Amniotic epithelial cell (primary cell): ENCODE measurements at places on chromosomes 5 and 9.

DNA sequence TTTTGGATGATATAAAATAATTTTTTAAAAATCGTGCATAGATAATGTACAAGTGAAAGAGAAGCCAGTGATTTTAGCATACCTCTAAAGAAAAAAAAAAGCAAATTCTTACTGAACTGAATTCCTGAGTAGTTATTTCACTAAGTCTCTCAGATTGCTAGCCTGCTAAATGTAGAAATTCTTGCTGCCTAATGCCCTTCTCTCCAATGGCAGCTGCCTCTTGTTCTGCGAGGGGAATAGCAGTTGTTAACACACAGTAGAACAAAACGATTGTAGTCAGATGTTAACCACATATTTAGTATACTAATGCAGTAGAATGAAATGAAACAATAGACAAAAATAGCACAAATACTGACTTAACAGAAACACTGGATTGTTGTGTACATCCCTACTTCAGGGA lies 26.8 kb downstream of the SMAD5 start:
- peak; percentile 62 for DNase-seq

GRCh38 chr9:134059661-134060395 lies 8.0 kb downstream of the BRD3 start:
- DNase-seq = peak; percentile 44

DNA sequence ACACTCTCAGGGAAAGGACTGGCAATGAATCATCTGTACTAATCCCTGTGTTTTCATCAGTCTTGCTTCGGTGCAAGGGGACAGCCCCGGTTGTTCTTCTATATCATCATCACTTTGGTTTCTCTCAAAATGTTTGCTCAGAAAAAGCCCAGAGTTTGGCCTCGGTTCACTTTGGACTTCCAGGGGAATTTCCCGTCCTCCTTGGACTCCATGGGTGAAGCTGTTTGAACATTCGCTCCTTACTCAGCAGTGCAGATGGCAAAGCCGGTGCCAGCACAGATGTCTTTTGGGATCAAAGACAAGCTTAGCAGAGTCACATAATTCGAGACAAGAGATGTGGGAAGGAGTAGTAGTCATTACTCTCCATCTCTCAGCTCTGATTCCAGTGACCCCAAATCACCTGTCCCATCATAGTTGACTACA lies 69.8 kb upstream of the TNFSF8 start:
- peak; percentile 43 for DNase-seq

DNA sequence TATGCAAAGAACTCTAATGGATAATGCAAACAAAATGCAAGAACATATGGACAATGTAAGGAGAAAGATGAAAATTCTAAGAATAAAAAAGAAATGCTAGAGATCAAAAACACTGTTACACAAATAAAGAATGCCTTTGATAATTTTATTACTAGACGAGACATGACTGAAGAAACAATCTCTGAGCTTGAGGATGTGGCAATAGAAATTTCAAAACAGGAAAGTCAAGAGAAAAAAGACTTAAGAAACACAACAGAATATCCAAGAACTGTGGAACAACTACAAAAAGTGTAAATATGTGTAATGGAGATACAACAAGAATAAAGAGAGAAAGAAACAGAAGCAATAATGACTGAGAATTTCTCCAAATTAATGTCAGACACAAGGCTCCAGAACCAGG lies 140.5 kb upstream of the ACOT12 start:
- peak; percentile 84 for DNase-seq

- peak; percentile 47 for DNase-seq
These were observed 637.7 kb downstream of the SEMA5A start for GRCh38 chr5:8908055-8908683.

- no peak for DNase-seq
These were observed 143.7 kb downstream of the SCAMP1 start for GRCh38 chr5:78503958-78504653.

GRCh38 chr5:27316271-27316650 lies 277.9 kb upstream of the CDH9 start:
- DNase-seq = peak; percentile 89

- DNase-seq = no peak
These were observed 578.4 kb downstream of the SLCO4C1 start for GRCh38 chr5:101717721-101718120.

DNA sequence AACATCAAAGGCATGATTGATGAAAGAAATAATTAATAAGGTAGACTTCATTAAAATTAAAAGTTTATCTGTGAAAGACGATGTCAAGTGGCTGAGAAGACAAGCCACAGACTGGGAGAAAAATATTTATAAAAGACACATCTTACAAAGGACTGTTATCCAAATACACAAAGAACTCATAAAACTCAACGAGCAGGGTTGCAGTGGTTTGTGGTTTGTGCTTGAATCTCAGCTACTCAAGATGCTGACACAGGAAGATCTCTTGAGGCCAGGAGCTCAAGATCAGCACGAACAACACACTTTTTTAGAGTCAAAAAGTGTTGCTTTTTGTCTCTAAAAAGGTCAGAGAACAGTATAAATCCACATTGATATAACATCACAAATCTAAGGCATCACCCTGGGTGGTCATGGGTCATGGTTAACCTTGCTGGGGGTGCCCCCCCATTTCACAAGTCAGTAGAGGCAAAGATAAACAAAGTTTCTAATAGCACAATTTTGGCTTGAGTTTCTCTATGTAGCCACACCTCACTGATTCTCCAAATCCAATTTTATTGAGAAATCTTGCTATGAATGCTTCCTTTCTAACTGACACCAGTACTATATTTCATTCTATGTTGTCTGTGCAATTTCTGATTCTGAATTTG lies 342.9 kb upstream of the RPS23 start:
- DNase-seq = peak; percentile 35

GRCh38 chr9:35611230-35611797 lies 6.3 kb downstream of the TESK1 start:
- DNase-seq = peak; percentile 50

DNA sequence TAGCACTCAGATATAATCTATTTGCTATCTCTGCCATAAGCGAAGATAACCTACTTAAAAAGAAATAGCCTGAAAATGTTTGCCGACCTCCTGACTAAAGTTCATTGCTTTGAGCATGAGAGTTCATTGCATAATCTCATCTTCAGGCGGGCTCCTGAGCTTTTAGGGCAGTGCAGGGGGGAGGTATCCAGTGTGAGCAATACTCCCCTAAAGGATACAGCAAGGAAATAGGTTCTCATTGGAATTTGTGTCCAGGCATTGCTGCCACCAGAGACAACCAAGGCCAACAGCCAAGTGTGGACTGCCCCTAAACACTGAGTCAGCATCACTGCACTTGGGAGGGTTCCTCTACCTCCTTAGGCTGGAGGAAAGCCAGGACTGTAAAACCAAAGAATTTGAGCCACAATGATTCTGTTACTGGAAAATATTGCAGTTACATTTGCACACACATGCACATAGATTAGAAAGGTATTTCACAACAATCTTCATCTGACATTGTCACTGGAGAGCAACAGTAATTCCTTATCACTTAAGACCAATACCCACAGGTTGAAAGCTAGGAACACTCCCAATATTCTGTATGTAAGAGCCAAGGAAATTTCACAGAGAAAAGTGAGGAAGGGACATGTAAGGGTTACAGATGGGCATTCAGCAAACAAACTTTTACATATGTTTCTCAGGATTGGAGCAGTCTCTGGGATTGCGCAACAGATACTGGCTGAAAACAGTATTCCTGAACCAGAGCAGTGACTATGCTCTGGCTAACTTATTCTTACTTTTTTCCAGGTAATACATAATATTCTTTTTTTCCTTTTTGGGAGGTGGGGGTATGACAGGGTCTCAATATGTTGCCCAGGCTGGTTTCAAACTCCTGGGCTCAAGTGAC lies 98.6 kb upstream of the TLE1 start:
- peak; percentile 94 for DNase-seq

DNA sequence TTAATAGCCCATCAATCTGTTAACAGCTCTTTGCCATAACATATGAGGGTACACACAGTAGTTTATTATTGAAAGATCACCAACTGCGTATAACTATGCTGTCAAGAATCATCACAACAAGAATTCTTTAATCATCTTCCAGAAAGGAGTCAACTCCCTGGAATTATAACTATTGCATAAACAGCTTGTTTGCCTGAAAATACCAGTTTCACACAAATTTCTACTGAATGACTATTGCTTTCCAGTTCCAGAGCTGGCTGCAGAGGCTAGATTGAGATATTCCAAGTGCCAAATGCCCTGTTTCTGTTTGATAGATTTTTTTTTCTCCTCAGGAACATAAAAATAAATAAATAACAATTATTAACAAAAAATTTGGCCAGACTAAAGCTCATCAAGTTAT lies 444.7 kb downstream of the TLE1 start:
- peak; percentile 66 for DNase-seq

DNA sequence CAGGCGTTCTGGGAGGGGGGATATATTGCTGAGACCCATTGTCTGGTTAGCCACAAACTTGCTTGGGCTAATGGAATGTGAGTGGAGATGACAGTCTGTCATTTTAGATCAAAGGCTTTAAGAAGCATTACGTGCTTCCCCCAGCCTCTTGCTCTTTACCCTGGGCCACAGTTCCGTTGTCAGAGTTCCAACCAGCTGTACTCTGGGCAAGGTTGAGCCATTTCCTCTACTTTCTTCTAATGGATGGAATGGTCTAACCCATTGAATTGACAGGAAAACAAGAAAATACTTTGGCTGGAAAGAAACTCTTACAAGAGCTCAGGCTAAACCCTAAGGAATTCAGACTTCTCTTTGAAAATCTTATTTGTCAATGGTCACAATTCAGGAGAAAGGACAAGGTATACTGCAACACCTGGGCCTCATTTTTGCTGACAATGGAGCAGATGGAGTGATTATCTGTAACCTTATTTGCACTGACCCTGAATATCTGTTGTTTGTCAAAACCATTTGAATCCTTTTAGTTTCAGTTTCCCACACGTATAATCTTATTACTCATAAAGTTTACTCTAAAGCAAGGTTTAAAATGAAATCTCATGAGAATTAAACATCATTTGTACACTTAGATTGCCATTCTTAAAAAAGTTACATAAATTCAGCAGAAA lies 231.4 kb downstream of the PDE4D start:
- no peak for DNase-seq

- peak; percentile 13 for DNase-seq
These were observed 216.8 kb upstream of the OTULINL start for GRCh38 chr5:14364576-14365472.

- no peak for DNase-seq
These were observed 299.2 kb downstream of the EDIL3 start for GRCh38 chr5:84085387-84086041.

DNA sequence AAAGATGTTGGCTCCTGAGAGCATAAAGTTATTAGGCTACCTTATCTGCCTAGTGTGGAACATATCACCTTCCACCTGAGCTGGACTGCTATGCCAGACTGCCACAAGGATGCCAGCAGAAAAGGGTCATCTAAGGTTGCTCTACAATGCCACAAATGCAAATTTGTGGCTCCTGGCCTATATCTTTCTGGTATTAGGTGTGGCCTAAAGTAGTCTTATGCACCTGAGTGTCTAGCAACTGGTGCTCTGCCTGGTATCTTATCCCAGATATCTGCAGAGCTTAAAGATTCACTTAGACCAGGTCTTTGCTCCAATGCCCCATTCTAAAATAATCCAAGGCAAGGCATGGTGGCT lies 34.7 kb downstream of the DTWD2 start:
- DNase-seq = no peak

- DNase-seq = peak; percentile 90
These were observed 22.1 kb upstream of the MATR3 start for GRCh38 chr5:139271201-139272027.

GRCh38 chr5:155211764-155212163 lies 198.2 kb downstream of the KIF4B start:
- DNase-seq = no peak

DNA sequence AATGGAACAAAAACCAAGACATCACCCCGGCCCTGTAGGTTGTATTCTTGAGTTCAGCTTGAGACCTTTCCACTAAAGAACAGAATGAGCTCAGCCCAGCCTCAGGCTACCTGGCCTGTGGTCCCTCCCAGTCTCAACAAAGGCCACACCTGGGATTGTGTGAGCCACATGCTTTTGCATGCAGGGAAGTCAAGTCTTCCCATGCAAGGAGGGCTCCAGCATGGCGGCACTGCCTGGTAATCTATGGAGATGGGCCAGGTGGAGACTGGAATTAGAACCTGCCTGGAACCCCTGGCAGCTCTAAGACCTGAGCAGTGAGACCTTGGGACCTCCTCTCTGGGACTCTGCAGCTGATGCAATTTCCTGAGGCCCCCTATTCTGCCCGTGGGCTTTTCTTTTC lies 49.4 kb upstream of the OTULINL start:
- DNase-seq = no peak

DNA sequence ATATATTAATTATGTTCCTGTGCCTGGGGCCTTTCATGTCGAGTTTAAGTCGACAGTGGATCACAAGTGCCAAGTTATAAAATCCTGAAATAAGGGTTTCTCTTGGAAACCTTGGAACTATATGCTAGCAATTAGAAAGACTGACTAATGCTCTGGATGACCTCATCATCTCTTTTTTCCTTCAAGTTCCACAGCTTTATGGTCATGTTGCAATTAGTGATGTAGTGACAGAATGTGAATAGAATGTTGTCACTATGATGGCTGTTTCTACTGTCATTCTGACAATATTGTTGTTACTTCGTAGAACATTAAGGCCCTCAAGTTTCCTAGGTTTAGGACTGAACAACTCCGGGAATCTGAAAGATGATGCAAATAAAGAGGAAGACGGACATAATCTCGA lies 368.0 kb upstream of the SEMA6A start:
- DNase-seq = no peak

GRCh38 chr9:91902475-91903125 lies 47.4 kb downstream of the ROR2 start:
- no peak for DNase-seq

DNA sequence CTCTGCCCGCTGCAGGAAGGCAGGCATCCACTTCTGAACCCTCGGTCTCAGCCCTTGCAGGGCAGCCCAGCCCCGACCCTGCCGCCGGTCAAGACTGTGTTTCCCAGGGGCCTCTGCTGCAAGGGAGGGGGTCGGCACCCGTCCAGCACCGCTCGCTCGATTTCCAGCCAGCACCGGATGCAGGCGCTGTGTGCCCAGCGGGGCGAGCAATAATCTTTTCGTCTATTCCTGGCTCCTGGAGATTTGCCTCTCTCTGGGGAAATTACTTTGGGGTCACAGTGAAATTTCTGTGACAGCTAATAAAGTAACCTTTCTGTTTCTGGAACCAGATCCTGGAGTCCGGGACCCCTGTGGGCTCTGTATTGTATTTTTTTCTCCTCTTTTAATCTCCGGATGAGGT lies 155.3 kb downstream of the COL23A1 start:
- DNase-seq = no peak
